ENCODE measurements at places on chromosomes 4 and X.
A peak's percentile ranks its signal among the peaks of the same experiment; 100 is the strongest.

DNA sequence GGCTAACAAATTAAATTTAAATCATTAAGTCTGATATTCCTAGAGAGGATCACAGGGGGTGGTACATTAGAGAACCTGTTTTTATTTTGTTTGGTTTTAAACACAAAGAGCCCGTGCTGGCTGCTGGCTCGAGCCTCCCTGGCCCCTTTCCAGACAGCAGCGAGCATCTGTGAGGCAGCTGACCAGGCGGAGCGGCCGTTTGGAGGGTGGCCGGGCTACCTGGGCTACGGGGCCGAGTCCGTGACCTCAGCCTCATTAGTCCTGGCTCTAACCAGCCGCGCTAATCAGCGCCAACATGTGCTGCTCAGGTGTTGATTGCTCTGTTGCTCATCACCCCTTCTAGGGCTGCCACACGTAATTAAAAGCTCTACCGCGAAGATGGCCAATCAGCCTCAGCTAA is 35.3 kb downstream of the DCTD start:
- no peak for DNase-seq

- DNase-seq, result no peak
Observed at GRCh38 chrX:35098419-35098818, 155.8 kb downstream of the FAM47B start.

GRCh38 chr4:110850461-110851442 is 227.9 kb upstream of the PITX2 start:
- DNase-seq, result no peak

- peak; percentile 17 for DNase-seq
Observed at GRCh38 chrX:119512146-119512800, 44.0 kb downstream of the SLC25A5 start.

- no peak for DNase-seq
Observed at GRCh38 chrX:124530803-124531202, 184.4 kb downstream of the SH2D1A start.

DNA sequence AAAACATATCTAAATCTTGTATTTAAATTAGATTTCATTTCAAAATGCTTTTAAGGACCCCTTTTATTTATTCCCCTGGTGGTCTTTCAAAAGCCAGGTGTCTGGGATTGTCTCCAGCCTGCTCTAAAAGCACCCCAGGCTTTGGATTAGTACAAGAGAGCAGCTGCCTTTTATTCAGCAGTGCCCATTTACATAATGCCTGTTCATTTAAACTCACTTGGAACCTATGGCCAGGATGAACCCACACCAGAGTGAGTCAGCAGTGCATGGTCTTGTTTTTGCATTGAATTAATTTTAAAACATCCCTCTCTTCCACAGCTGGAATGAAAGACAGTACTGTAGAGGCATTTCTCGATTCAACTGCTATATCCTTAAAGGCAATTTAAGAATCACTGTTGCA is 64.1 kb upstream of the TENM3 start:
- DNase-seq, result no peak

- no peak for DNase-seq
Observed at GRCh38 chr4:100299046-100299840, 109.0 kb upstream of the DDIT4L start.

DNA sequence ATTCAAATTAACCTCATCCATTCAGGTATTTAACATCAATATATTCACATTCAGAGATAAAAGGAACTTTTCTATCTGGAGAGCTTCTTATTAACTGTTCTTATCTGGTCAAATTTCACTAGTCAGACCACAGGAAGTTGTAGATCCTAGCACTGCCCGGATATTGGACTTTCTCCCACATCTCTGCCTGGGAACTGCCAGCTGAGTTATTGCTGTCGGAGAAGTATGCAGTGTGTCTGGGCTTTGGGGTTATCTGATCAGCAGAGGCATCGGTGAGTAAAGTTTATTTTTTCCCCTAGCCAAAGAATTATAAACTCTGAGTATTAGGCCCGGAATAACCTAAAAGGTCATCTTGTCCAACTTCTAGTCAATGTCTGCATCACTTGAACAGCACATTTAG is 45.1 kb downstream of the OR13H1 start:
- DNase-seq, result no peak

DNA sequence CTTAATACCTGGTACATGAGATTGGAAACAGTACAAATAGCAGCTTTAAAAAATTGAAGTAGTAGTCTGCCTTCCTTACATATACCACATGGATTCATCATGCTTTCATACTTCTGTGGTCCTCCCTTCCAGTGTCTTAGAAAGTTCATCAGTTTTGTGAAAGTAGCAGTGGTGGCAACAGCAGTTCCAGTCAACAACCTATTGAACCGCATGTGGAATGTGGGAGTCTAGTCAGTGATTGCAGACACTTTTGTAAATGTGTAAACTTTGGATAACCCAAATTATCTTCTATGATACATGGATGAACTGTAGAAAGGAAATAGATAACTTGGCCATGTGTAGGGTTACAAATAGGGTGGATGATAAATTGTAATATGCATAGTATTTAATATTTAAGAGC is 34.1 kb downstream of the FNIP2 start:
- no peak for DNase-seq

- DNase-seq, result peak; percentile 70
Observed at GRCh38 chrX:22192419-22193060, 80.2 kb upstream of the CBLL2 start.

- DNase-seq, result no peak
Observed at GRCh38 chr4:139077567-139078355, 62.2 kb downstream of the NOCT start.

DNA sequence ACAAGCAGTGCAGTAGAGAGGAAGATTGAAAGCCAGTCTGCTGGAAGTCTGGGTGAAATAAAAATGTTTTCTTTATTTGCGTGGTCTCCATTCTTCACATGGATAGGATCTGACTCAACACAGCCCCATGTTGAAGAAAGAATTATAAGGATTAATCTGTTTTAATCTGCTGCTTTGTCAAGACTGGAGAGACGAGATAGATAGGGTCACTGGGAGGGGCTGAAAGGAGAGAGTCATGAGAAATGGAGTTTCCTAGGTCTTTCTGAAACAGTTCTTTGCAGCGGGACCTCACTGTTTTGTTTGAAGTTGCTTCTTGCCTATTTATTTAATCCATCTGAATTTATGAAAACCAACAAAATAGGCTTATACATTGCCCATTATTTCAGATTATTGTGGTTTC is 32.4 kb upstream of the RHOH start:
- DNase-seq, result no peak

DNA sequence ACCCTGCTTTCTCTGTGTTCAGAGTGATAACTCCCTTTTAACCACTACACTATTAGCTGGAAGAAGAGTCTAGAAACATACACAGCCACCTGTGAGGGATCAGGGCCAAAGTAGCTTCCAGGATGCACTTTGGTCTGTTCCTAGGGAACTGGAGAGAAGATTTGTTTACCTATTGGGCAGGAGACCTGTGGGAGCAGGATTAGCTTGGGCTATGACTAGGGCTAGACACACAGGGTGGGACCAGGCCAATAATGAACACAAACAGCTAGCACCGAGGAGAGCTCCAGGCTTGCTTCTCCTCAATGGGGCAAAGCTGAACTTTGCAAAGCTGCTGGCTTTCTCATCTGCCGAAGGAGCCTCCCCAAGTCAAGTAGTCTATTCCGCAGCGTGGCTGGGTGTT is 24.4 kb upstream of the MAP7D3 start:
- DNase-seq, result no peak

- peak; percentile 56 for DNase-seq
Observed at GRCh38 chr4:153114771-153115321, 89.4 kb upstream of the TRIM2 start.

GRCh38 chrX:1138476-1139184 is 73.8 kb downstream of the CRLF2 start:
- DNase-seq, result no peak

Measured in activated CD4-positive, alpha-beta T cell treated with anti-CD3 and anti-CD28 coated beads, Interleukin-2, Interleukin-6, amounts not matched to agents 100 ng/mL and 50 ng/mL, durations not matched to agents 16 hours and 8 hours (primary cell).